ENCODE measurements at places on chromosomes 3 and 15. TPM values are rescaled to one million over a fixed set of nuclear protein-coding genes. Genes with fewer than 3 reads are reported as not detected.

The CDCP1 gene
- 107 TPM for total RNA-seq

The PLS1 gene
- total RNA-seq = 418 TPM

The LZTFL1 gene
- 11.4 TPM for total RNA-seq

The UCN2 gene
- not detected for total RNA-seq

GRCh38 chr15:70056091-70056680, 41.5 kb downstream of the TLE3 start:
- no peaks in the 10 kb centered on the region for H3K27me3 ChIP-seq
- no peaks in the 10 kb centered on the region for H3K4me1 ChIP-seq
- DNase-seq = no peak
- peaks cover 58% of the 10 kb centered on the region for H3K36me3 ChIP-seq
- no peak overlapping the region for H3K4me3 ChIP-seq
- H3K27ac ChIP-seq = no peak overlapping the region

GRCh38 chr15:70316059-70316600, 218.4 kb upstream of the TLE3 start:
- H3K4me1 ChIP-seq = no peaks in the 10 kb centered on the region
- no peaks in the 10 kb centered on the region for H3K27me3 ChIP-seq
- no peak overlapping the region for H3K27ac ChIP-seq

DNA sequence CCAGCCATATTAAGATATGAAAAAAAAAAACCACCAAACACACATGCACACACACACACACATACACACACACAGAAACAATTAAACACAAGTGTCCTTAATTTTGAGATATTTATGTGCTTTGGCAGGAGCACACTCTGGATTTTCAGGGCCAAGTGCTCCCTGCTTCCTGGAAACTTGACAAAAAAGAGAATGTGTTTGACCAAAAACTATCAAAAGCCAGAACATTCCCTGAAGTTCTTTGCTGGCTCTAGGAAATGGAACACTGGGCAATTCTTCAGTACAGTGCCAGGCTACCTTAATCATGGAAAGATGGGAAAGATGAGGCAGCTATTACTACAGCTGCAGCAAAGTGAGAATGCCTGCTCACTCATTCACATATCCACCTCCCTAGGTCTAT, 44.6 kb downstream of the P3H2 start:
- no peaks in the 10 kb centered on the region for H3K4me1 ChIP-seq
- DNase-seq = no peak

DNA sequence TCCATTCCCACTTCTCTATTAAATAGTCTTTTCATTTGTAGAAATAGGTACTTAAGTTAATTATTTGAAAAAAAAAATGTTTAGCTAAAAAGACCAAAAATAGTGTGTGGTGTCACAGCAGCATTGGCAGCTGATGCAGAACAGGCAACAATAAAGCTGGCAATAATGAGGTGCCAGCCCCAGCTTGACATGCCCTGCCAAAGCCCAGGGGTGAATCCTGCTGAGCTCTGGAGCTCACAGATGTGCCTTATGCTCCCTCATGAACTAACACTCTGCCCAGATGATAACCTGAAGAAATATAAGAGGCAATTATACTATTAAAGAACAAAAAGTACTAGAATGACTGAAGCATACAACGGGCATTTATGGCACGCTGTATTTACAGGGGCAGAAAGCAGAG, 63.8 kb downstream of the IGSF11 start:
- H3K27me3 ChIP-seq = no peaks in the 10 kb centered on the region
- no peak overlapping the region for H3K27ac ChIP-seq
- no peaks in the 10 kb centered on the region for H3K36me3 ChIP-seq
- no peaks in the 10 kb centered on the region for H3K4me1 ChIP-seq
- no peak overlapping the region for H3K4me3 ChIP-seq

DNA sequence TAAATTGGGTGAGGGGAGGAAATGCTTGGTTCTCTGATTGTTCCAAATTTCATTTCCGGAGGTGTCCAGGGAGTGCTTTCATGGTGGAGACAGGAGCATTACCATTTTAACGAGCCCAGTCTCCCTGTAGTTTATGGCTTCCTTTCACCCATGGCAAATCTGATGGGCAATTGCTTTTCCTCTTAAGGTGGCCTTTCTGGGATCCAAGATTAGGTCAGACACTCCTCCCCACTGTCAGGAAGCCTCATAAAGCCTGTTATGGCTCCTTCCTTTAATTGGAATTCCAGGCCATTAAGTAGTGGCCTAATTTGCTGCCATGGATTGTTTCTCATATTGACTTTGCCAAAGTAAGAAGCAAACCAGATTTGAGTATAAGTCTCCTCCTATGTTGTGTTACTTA, 157.8 kb downstream of the PDCD6IP start:
- no peak for DNase-seq
- H3K27me3 ChIP-seq = no peaks in the 10 kb centered on the region
- no peak overlapping the region for H3K27ac ChIP-seq
- H3K36me3 ChIP-seq = no peaks in the 10 kb centered on the region
- no peaks in the 10 kb centered on the region for H3K4me1 ChIP-seq

DNA sequence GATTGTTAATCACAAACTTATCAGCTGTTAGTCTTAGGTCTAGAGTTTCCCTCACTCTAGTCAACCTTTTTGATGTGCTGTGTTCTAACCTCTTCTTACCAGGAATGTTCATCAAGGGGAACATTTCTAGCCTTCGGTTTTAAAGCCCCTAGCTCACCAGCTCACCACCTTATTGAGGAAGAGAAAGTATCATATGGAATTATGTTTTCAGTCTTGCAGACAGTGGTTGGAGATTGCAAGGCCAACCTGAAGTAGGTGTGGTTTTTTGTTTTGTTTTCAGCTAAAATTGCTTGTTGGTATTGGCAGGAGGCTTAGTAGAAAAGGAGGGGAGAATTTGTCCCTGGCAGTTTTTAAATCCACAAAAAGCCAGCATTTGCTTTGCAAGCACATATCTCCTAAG, 48.4 kb upstream of the CCDC80 start:
- H3K27ac ChIP-seq = no peak overlapping the region
- no peaks in the 10 kb centered on the region for H3K27me3 ChIP-seq
- no peaks in the 10 kb centered on the region for H3K36me3 ChIP-seq
- no peak for DNase-seq
- no peaks in the 10 kb centered on the region for H3K4me1 ChIP-seq

DNA sequence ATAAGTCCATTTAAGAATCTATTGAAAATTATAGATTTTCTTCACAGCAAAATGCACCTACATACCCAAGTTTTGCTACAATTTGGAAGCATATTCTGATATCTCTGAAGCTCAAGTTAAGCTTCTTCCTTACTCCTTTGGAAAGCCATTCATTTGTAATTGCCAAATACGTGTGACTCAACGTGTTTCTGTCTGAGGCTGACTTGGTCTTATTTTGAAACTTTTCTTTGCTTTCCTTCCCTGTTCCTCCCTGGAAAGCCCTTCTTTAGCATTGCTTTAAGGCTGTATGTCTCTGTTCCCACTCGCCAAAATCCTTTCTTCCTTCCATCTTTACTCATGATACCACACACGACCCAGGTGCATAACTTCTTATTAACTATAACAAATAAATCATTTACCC, 232.0 kb downstream of the ZBBX start:
- DNase-seq = no peak
- H3K27me3 ChIP-seq = no peaks in the 10 kb centered on the region
- H3K4me3 ChIP-seq = no peak overlapping the region
- no peaks in the 10 kb centered on the region for H3K36me3 ChIP-seq
- no peak overlapping the region for H3K27ac ChIP-seq

- H3K4me1 ChIP-seq = peaks cover 4% of the 10 kb centered on the region
- DNase-seq = peak; percentile 60
- no peaks in the 10 kb centered on the region for H3K27me3 ChIP-seq
- peak overlapping the region; percentile 84 for H3K4me3 ChIP-seq
Measured at GRCh38 chr3:141231952-141232823, 563 bp downstream of the PXYLP1 start.

DNA sequence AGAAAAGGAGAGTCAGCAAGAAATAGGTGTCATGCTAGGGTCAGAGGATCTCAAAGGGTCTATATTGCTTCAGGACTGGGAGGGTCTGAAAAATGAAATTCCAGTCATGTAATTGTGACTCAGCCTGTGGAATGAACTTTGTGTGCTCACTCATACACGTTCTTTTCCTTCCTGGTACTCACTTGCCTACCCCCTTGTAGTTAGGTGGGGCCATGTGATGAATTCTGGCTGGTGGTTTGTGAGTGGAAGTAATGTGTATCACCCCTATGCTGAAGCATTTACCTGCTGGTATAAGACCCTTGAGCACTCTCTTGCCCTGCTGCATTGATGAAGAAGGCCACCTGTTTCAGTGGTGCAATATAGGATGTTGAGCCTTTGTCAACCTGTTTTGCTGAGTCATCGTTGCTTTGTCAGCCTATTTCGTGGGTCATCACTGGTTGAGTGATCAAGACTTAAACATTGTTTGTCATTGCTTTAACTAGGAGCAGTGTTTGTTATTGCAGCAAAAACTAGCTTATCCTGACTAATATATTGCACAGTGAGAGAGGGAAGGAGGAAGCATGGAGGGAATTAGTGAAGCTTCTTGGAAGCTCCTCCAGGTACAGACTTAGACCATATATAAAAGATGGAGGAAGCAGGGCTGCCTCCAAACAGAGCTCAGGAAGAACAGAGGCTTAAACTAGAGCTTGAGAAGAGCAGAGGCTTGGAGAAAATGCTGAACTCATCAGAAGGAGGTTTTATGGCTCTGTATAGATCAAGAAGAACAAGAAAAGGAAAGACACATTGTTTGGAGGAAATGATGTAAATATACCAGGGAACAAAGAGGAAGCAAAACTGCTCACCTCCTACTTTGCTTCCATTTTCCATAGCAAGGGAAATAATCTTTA, 28.9 kb downstream of the TLNRD1 start:
- no peaks in the 10 kb centered on the region for H3K27me3 ChIP-seq
- no peak for DNase-seq
- no peaks in the 10 kb centered on the region for H3K4me1 ChIP-seq
- no peak overlapping the region for H3K27ac ChIP-seq

- H3K4me1 ChIP-seq = no peaks in the 10 kb centered on the region
- DNase-seq = no peak
- no peak overlapping the region for H3K4me3 ChIP-seq
- H3K27me3 ChIP-seq = no peaks in the 10 kb centered on the region
- no peak overlapping the region for H3K27ac ChIP-seq
Measured at GRCh38 chr15:56957812-56958406, 39.5 kb downstream of the TCF12 start.

DNA sequence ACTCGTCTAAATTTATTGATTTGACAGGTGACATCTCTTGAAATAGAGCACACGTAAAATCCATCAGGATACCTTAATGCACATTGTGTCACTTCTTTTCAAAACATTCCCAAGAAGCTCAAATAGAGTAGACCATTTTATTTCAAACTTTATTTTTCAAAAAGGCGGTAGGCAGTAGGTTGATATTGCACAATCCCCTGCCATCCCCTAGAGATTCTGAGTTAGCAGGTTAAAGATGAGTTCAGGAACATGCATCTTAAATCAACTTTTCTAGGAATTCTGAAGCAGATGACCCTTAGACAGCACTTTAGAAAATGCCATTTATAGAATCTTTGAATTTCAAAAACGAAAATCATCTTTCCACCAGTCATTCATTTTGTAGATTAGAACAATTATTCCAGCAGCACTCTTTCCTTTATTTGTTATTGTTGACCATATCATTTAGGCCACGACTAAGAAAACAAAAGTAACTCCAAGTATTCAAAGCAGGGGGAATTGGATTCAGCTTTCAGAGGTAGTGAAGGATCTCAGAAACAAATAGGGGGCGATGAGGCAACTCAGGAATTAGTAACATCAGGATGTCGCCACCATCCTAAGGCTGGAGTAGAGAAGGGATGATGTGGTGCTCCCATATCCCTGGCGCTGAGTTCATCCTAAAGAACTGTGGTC, 198.2 kb upstream of the MCTP2 start:
- H3K36me3 ChIP-seq = no peaks in the 10 kb centered on the region
- DNase-seq = no peak
- H3K27me3 ChIP-seq = no peaks in the 10 kb centered on the region
- no peaks in the 10 kb centered on the region for H3K4me1 ChIP-seq

DNA sequence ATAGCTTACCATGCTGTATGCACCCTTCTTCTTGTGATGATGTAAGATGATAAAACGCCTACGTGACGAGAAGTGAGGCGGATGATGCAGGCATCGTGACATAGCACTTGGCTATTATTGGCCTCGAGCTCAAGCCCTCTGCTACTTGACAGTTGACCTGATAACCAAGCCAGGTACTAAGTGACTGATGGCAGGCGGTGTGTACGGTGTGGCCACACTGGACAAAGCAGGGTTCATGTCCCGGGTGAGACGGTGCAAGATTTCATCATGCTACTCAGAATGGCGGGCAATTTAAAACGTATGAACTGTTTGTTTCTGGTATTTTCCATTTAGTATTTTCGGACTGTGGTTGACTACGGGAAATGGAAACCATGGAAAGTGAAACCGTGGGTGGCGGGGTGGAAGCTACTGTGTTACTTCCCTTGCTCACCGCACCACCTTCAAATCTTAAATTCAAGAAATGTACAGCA, 57.7 kb downstream of the SLC12A8 start:
- no peaks in the 10 kb centered on the region for H3K4me1 ChIP-seq
- no peaks in the 10 kb centered on the region for H3K36me3 ChIP-seq
- H3K27me3 ChIP-seq = no peaks in the 10 kb centered on the region
- H3K27ac ChIP-seq = no peak overlapping the region
- H3K4me3 ChIP-seq = no peak overlapping the region

DNA sequence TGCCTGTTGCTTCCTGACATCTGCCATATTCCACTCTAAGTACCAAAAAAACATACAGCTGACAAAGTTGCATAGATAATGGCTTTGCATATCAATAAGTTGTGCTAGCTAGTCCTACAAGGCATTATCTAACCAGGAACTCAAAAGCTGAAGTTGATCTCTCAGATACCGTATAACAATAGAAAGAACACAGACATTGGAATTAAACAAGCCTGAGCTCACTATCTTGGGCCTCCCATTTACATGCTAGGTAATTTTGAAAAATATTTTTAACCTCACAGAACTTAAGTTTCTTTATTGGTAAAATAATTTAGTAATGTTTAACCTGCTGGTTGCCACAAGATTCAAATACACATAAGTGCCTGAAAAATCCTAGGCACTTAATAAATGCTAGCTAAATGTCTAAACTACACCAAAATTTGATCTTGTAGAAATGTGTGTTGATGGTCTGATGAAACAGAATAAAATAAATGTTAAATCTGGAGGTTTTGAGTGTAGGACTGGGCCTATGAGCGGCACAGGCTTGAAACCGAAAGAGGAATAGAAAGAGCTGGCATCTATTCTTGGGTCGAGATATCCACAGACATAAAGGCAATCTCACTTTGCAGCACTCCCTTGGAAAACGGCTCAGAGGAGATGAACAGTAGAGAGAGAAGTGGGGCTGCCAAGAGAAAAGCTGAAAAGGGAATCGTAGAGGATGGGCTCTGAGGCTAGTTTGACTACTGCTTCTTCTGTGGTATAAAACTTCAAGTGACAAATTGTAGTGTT, 29.9 kb upstream of the TTC14 start:
- H3K27me3 ChIP-seq = no peaks in the 10 kb centered on the region
- DNase-seq = no peak
- no peak overlapping the region for H3K27ac ChIP-seq
- H3K4me3 ChIP-seq = no peak overlapping the region
- no peaks in the 10 kb centered on the region for H3K4me1 ChIP-seq
